ENCODE measurements at places on chromosomes 16 and 17.

GRCh38 chr16:82668094-82668493, 41.3 kb downstream of the CDH13 start:
- no peak for DNase-seq

DNA sequence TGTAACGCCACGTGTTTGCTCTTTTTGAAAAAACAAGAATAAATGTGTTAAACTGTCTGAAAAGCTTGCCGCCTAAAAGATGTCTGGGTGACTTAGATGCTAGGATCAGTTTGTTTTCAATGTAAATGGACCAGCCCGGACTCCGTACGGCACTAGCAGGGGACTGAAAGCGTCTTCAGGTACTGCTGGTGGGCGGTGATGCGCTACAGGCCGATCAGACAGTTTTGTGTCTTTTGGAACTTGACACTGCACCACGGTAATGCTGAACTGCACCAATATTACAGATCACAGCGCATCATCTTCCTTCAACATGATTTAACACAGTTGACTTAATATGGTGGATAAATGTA, 727 bp upstream of the MBTPS1 start:
- peak; percentile 36 for DNase-seq

DNA sequence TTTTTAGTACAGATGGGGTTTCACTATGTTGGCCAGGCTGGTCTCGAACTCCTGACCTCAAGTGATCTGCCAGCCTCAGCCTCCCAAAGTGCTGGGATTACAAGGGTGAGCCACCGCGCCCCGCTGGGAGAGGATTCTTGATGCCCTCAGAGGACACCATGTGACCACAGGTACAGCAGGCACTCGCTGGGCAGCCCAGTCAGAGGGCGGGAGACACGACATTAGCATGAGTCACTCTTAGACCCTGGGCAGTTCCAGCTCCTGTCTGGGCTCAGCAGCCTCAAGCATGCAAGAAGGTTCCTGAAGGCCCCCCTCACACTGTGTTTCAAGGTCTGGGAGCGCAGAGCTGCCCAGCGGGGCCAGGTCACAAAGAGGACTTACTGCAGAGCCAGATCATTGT, 11.9 kb downstream of the STAC2 start:
- no peak for DNase-seq

- no peak for DNase-seq
Observed at GRCh38 chr17:79104898-79105600, 30.4 kb downstream of the ENGASE start.

DNA sequence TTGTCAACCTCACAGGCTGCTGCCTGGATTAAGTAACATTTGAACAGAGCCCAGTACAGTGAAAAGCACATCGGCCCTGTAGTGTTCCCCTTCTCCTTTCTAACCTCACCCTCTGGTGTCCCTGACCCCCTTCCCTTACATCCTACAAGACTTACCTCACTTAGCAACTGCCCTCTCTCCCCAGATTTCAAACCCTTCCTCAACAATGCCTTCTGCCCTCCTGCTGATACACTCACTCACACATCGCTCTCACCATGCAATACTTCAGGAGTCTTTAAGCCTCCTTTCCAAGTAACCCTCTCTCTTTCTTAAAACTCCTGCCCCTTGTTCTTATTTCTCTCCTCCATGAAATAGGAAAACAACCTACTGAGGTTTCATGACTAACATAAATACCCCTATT, 17.8 kb downstream of the ZZEF1 start:
- DNase-seq = no peak

DNA sequence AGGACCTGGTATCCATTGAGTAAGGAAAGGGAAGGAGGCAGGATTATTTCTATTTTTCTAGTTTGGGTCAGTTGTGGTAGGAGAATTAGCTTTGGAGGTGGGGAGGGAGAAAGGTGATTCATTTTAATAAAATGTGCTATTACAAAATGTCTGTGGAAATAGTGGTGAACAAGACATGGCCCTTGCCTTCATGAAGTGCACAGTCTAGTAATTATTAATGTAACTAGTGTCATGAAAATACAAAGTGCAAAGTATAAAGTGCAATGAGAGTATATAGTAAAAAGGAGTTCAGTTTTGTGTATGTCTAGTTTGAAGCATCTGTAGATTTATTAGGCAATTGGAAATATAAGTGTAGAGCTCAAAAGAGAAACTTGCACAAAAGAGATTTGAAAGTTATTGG, 11.9 kb downstream of the NFATC3 start:
- DNase-seq = no peak

DNA sequence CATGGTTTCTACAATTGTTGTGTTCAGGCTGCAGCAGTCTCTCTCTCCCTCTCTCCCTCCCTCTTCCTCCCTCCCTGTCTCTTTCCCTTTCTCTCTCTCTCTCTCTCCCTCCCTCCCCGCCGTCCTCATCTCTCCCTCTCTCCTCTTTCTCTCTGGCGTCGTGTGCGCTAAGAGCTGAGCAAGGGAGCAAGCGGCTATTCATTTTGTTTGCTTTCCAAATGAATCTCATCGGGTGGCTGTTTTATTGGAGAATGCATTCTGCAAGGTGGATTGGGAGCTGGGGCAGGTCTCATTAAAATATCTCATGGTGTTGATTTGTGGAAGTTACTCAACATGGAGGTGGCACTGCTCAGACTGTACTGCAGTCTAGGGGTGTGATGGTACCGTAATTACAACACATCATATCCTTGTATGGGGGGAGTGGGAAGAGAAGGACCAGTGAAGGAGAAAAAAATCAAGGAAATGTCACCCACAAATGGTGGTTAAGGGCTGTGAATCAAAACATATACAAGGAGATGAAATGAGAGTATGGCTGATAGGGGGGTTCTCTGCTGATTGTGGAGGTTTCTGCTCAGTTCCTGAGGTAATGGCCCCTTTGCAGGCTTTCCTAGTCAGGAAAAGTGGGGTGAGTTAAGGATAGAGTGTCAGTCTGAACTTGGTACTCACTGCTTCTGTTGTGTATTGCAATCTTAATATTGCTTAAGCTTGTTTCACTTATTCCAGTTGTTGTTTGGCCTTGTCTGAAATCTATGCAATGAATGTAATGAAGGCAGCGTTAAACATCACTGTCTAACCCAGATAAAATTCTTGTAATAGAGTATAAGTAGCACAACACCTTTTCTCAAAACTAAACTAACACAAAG, 2.7 kb downstream of the MSL1 start:
- peak; percentile 17 for DNase-seq

- no peak for DNase-seq
Observed at GRCh38 chr17:27491713-27492190, 35.5 kb downstream of the KSR1 start.
